Suprapubic skin (tissue), 4 donors: ENCODE measurements at places on chromosomes 3 and 15. TPM values are rescaled to one million over a fixed set of nuclear protein-coding genes. Genes with fewer than 3 reads are reported as not detected.

GRCh38 chr3:17935222-17935621 is 192.8 kb upstream of the TBC1D5 start:
- H3K4me1 ChIP-seq: no peaks in the 10 kb centered on the region
- no peak overlapping the region for H3K4me3 ChIP-seq
- no peak overlapping the region for H3K27ac ChIP-seq
- H3K27me3 ChIP-seq: no peaks in the 10 kb centered on the region

- H3K36me3 ChIP-seq: no peaks in the 10 kb centered on the region
- DNase-seq: no peak
- H3K27ac ChIP-seq: no peak overlapping the region
- no peak overlapping the region for H3K4me3 ChIP-seq
These were observed 8.9 kb upstream of the CNTN3 start for GRCh38 chr3:74623261-74623836.

Gene ASB14
- total RNA-seq: not detected

Gene HACD2
- 53.6 TPM for total RNA-seq

Gene TM6SF1
- 2.5 TPM for total RNA-seq

Gene FAM227B
- 2.1 TPM for total RNA-seq
